Stimulated activated CD4-positive, alpha-beta T cell treated with anti-CD3 and anti-CD28 coated beads, TNF-alpha, amount 100 ng/mL, for 48 hours (primary cell): ENCODE measurements at places on chromosomes 7 and 10.

GRCh38 chr7:47045207-47046051 lies 536.5 kb downstream of the TNS3 start:
- DNase-seq: no peak

- no peak for DNase-seq
These were observed 651.5 kb downstream of the TNS3 start for GRCh38 chr7:46930366-46930765.

DNA sequence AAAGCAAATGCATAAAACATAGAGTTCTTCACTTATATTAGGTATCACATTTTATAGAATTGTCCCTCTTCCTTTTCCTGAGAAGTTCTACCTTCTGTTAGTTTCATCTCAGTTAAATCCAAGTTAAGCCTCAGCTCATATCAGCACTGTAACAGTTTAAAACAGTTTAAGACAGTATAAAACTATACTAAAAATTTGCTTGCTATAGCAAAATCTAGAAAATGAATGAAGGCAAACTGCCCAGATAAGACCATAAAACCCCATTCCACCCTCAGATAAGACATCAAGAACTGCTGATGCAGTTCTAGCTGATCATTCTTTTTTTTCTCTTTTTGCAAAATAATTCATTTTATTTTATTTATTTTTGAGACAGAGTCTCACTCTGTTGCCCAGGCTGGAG lies 177.2 kb downstream of the RNF133 start:
- no peak for DNase-seq

GRCh38 chr10:119457966-119458766 lies 84.4 kb downstream of the RGS10 start:
- DNase-seq: no peak

GRCh38 chr7:28688174-28688573 lies 270.0 kb downstream of the TRIL start:
- no peak for DNase-seq
